ENCODE measurements at places on chromosomes 3 and 15.

- DNase-seq: no peak
These were observed 17.7 kb upstream of the MOBP start for GRCh38 chr3:39449796-39450195.

DNA sequence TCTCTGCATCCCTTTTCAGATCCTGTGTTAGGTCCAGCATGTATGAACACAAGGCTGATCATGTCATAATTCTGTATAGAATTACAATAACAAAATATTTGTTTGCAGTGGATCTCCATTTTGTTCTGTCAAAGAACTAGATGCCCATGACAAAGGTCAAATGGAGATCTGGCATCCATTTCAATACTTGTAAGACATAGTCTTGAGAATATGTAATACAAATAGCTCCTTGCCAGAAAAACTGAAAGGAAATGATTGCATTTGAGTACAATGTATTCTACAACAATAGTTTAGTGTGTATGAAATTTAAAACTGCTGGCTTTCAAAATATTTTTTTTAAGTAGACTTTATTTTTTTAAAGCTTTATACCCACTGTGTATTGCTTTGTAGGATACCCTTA, 101.1 kb downstream of the CMSS1 start:
- DNase-seq: no peak

DNA sequence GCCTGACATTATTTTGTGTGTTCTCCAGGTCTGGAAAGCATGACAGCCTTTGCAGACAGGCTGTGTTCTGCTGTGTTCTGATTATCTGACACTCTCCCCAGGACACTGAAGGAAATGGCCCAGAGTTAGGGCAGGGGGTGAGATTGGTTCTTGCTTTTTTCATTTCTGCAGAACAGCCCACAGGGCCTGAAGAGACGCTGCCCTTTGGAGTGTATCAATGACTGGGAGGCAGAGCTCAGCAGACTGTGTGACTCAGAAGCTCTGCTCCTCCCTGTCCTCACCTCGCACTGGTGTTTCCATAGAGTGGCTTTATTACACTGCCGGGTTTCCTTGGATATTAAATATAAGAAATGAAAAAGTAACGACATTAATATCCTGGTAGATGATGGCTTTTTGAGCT, 523.6 kb downstream of the NTRK3 start:
- DNase-seq: no peak

DNA sequence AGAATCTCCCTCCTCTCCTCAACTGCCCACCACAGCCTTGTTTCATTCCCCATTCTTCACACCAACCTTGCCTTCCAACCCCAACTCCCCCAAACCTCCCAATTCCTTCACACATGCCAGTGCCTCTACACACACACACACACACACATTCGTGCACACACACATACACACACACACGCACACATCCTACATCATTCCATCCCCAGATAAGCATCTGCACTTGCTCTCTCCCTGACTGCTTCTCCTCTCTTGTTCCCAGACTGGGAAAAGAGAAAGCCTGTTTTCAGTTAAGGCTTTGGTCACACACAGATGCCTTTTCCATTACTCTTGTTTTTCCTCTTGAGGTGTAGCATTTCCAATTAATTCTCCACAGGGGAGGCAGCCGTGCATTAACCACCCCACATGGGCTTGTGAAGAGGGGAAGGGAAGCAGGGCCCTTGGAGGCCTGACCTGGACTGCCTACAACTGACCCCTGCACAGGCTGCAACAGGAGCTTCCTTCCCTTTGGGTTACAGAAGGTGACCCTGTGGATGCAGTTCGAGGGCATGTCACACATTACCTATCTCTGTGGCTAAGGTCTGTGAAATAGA, 32.0 kb upstream of the BOC start:
- no peak for DNase-seq

Data from fibroblast of mammary gland (primary cell).